Globus pallidus (tissue), 1 donor: ENCODE measurements at places on chromosomes 12 and 14.

DNA sequence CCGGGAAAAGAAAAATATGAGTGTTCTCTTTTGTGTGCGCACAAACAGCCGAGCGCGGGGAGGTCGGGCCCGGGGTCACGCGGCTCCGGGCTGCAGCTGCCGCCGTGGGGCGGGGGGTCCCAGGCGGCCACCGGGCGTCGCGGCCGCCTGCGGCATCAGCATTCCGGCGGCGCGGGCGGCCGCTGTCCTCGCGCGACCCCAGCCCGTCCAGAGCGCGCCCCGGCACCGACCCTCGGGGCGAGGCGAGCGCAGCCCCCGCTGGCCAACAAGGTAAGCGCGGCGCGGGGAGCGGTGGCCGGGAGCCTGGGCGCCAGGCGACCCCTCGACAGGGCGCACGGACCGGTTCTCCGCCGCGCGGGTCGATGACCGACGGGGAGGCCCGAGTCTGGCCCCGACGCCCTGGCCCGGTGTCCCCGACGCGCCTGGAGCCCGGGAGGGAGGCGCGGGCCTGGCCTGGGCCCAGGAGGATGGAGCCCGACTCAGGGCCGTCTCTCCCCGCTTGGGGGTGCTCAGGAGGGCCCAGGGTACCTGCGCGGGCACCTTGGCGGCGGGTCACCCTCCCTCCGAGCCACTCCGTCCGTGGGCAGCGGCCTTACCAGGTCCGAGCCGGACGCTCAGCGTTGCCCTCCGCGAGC is 103.9 kb upstream of the DIO3 start:
- DNase-seq: no peak

DNA sequence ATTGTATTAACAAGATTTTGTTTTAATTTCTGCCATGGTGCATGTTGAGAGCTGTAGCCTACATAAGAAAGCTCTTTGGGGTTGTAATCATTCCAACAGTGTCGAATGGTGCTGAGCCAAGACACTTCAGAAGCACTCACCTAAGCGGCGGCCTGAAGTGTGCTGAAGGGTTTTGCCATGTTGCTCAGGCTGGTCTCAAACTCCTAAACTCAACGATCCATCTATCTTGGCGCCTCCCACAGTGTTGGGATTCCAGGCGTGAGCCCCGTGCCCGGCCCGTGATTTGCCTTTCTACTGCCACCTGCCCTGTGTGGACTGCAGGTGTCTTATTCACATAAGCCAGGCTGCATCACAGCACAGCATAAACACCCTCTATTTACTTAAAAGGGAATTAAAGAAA is 48.9 kb downstream of the AMN start:
- DNase-seq: no peak

GRCh38 chr12:6133642-6134041 is 9.2 kb upstream of the VWF start:
- DNase-seq: no peak

GRCh38 chr12:100755186-100755585 is 39.4 kb upstream of the ANO4 start:
- no peak for DNase-seq

DNA sequence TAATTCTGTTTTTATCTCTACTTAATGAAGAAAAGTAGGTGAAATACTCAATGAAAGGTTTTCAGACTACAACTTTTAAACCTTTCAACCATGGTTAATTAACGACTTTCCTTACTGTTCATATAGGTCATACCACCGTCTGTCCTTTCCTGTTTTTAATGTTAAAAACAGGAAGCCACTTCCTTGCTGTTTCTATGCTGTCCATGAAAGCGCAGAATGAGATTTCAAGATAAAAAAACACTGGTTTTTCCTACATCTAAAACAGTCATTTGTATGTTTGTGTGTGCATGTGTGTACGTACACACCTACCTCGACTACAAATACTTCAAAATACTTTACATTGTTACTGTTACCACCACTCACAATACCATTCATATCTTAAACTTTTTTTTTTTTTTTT is 27.3 kb downstream of the SPTLC2 start:
- DNase-seq: no peak

DNA sequence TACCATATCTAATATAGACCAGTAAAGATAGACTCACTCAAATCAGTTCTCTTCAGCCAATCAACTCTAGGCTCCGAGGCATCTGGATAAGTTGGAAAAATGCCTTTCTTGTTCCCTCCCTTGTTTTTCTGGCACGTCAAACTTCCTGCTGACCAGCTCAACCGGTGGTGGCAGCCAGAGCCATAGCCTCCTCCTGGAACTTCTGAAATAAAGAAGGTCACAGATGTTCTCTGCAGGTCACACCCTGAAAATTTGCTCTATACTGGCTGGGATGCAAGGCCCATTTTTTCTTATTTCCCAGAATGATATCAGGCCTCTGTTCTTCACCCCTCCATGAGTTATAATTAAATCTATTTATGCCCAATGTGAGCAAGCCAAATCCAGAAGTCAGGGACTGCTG is 81.9 kb downstream of the BMP4 start:
- DNase-seq: no peak

- no peak for DNase-seq
Measured at GRCh38 chr12:95942101-95942523, 302 bp downstream of the CCDC38 start.
